ENCODE measurements at places on chromosomes 4 and X.

DNA sequence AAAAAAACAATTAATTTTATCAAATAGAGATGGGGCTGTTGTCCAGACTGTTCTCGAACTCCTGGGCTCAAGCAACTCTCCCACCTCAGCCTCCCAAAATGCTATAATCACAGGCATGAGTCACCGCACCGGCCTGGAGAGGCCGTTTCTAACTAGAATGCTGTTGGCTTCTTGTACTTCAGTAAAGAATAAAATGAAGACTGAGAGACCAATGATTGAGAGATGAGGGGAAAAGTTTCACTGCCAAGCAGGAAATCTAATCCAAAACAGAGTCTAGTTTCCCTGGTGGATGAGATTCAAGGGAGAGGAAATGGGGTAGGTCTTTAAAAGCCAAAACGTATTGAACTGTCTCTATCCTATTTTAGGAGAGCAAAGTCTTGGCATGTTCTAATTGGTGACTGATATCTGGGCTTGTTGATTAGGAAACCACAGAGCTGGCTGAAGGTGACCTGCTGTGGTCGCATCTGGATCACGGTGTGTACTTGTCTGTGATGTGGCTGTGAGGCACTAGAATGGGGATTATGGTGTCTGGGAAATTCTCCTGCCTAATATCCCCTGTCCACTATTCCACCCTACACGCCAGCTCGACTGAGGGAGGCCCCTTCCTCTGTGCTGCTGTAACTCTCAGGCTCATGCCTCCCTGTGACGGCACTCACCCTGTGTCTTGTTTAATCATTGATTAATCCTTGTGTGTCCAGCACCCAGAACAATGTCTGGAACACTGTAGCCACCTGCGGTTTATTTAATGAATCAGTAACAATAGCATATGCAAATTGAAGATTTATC is 15.0 kb upstream of the TRIM2 start:
- no peak for DNase-seq

GRCh38 chr4:15691346-15692135 is 9.9 kb downstream of the FAM200B start:
- DNase-seq: no peak

DNA sequence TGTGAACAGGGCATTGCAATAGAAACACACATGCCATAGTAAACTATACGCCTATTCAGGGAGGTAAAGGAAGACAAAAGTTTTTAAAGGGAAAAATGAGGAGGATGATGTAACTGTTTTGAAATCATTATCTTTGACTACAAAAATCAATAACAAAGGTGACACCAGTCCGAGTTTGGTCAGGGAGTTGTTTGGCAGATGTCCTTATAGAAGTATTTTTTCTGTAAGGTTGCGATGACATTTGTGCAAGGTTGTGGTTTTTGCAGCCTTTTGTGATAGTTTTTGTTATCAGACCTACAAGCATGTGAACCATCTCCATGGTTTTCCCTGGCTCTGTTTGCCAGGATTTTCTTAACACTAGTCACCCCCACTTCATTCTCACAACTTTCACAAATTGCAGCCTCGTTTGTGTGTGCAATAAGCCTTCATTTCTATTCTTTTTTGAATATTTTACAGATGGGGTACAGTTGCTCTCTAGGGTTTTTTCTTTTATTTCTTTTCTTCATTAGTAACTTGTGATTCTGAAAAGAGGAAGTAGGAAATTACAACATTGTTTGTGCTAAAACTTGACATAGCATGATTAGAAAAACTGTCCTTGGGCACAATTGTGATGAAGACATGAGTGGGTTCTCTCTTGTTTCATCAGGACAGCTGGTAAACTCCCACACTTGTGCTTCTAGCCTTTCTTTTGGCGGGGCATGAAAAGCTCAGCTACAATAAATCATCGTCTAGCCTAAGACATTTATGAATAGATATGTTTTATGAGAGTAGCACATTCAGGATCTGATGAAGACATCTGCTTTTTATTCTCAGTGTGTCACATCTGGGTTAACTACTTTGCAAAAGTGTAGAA is 60.2 kb upstream of the PNPLA4 start:
- DNase-seq: no peak

DNA sequence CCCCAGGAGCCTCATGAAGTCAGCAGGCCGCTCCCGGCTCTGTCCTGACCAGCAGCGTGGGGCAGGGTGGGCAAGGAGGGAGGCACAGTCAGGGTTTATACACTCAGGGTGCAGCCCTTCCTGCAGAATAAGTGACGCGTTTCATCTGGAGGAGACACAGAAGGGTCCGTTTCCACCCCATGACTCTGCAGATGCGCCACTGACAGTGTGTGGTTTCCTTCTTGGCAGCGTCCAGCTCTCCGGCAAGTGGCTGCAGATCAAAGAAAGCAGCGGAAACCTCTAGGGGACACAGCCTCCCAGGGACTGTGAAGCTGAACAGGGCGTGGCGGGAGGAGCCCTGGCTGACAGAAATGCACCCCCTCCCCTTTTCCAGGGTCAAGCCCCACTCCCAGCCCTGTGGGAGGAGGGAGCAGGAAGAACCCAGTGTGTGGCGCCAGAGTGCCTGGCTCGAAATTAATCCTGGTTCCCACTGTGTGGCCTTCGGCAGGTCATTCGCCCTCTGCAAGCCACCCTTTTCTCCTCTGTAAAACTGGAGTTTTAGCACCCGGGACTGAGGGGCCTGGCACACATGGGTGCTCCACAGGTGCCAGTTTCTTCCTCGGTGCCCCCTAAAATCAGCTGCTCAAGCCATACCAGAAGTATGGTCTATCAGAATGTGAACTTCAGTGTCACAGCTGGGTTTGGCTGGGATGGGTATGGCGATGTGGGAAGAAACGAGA is 17.3 kb upstream of the TBC1D14 start:
- DNase-seq: peak; percentile 16

- peak; percentile 9 for DNase-seq
Observed at GRCh38 chrX:130393451-130394074, 8.1 kb upstream of the GPR119 start.

GRCh38 chr4:16544251-16544721 is 318.0 kb upstream of the TAPT1 start:
- no peak for DNase-seq

DNA sequence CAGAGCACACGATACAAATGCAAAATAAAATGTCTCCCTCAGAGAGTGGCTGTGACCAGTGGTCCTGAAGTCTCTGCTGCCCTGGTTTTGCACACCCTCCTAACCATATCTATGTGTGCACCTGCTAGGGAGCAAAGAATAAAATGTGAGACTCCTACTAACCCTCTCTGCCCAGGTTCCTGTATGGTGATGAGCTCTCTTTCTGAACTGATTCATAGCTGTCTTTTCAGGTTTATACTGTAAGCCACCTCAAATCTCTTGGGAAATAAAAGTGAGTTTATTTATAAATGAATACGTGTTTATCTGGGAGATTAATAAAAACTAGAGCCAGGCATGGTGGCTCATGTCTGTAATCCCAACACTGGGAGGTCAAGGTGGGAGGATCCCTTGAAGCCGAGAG is 126.0 kb upstream of the RBPJ start:
- no peak for DNase-seq

- no peak for DNase-seq
Observed at GRCh38 chrX:132704769-132705168, 215.9 kb upstream of the MBNL3 start.

GRCh38 chr4:20313237-20314030 is 61.7 kb downstream of the SLIT2 start:
- no peak for DNase-seq

GRCh38 chrX:72317139-72317538 is 11.4 kb upstream of the CITED1 start:
- no peak for DNase-seq

- DNase-seq: no peak
Observed at GRCh38 chrX:13983734-13984133, 46.0 kb downstream of the GEMIN8 start.

GRCh38 chr4:14218641-14219040 is 591.1 kb upstream of the BOD1L1 start:
- DNase-seq: no peak

GRCh38 chrX:68994135-68994890 is 165.5 kb downstream of the EFNB1 start:
- no peak for DNase-seq

GRCh38 chr4:83563998-83564397 is 28.1 kb downstream of the GPAT3 start:
- DNase-seq: no peak

GRCh38 chr4:134812611-134813010 is 611.0 kb upstream of the PABPC4L start:
- DNase-seq: no peak

DNA sequence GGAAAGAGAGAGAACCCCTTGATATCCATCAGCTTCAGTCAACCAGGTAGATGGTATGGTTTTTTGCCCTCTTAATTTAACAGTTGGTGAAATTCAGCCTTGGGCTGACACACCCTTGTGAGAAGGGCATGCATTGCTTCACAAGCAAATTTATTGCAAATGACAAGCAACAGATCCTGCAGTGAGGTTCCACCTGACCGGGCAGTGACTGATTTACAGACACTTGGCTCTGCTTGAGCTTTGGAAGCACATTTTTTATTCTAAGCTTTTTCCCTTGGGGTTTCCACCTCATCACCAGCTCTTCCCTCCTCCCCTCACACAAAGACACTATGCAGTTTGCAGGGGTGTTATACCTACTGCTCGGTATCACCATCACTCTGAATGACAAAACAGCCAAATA is 28.3 kb upstream of the SERTM2 start:
- DNase-seq: peak; percentile 13

GRCh38 chr4:139603576-139604410 is 47.8 kb upstream of the SETD7 start:
- DNase-seq: peak; percentile 4

DNA sequence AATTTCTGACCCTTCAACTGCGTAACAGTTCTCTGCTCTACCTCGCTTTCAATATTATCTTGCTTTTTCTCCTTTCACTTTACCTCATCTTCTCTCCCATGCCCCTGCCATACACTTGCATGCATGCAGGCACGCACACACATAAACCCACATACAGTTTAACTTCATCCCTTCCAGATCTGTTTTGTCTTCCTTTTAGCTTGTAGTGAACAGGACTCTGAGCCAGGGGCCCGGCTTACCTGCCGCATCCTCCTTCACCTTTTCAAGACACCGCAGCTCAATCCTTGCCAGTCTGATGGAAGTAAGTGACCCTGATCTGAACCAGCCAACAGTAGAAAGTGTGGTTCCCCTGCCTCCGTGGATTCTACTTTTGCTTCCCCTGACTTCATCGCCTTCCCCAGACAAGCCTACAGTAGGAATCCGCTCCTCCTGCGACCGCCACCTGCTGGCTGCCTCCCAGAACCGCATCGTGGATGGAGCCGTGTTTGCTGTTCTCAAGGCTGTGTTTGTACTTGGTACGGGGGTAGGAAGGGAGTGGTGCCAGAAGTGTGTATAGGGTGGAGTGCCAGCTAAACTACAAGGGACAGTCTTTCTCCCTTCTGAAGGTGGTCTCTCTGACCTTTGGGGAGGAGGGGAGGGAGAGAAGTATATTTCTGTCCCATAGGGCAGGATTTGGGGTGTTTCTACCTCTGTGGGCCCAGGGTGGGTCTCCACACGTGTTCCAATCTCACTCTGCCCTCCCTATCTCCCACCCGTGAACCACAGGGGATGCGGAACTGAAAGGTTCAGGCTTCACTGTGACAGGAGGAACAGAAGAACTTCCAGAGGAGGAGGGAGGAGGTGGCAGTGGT is 10.7 kb downstream of the MED12 start:
- DNase-seq: no peak

DNA sequence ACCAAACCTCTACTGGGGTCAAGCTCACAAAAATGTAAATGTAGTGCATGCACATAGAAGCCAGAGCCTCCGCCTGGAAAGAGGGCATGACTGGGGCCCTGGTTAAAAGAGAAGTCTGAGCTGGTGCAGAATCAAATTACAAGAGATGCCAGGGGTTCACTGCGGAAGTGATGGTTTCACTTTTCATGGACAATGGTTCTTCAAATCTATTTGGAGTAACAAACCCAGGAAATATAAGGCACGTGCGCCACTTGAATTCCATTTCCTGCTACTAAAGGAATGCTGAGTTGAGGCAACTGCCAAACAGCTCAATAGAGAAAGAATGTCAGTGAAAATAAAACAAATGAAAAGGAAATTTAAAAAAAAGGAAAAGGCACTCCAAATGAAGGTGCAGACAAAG is 79.8 kb downstream of the FUNDC1 start:
- DNase-seq: no peak

GRCh38 chr4:78610546-78611214 is 59.1 kb downstream of the ANXA3 start:
- DNase-seq: no peak

DNA sequence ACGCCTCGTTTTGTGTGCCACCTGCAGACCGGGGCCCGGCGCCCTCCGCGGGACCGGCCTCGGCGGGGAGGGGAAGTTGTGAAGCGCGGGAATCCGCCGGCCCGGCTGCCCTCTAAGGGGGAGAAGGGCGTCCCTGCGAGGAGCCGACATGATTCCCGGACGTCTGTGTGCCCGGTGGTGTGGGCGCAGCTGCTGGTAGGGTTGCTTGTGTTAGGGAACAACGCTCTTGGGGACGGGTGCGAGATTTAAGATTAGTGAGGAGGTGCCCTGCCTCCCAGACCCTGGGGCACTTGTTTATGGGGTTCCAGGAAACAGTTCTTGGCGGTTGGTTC is 627 bp downstream of the CDKN2AIP start:
- DNase-seq: no peak

GRCh38 chr4:5036239-5036638 is 15.0 kb upstream of the STK32B start:
- no peak for DNase-seq

- DNase-seq: no peak
Observed at GRCh38 chr4:53162969-53163368, 202.9 kb downstream of the SCFD2 start.

- DNase-seq: no peak
Observed at GRCh38 chr4:56990109-56990905, 11.6 kb downstream of the POLR2B start.

- DNase-seq: no peak
Observed at GRCh38 chr4:106793933-106794332, 242.2 kb downstream of the DKK2 start.

GRCh38 chr4:56148428-56148827 is 199.7 kb downstream of the CEP135 start:
- DNase-seq: no peak

DNA sequence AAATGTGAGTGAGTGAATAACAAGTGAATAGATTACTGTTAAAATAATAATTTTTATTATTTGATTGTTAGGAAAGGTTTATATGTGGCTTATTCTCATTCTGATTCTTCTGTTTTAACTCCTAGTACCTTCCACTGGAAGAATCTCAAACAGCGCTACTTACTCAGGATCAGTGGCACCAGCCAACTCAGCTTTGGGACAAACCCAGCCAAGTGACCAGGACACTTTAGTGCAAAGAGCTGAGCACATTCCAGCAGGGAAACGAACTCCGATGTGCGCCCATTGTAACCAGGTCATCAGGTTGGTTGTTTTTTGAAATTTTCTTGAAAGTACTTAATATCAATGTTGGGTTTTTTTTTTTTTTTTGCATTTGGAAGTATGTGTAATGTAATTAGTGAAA is 117.6 kb upstream of the BMPR1B start:
- DNase-seq: no peak
